ENCODE measurements at places on chromosomes 12 and 14.
A peak's percentile ranks its signal among the peaks of the same experiment; 100 is the strongest.

DNA sequence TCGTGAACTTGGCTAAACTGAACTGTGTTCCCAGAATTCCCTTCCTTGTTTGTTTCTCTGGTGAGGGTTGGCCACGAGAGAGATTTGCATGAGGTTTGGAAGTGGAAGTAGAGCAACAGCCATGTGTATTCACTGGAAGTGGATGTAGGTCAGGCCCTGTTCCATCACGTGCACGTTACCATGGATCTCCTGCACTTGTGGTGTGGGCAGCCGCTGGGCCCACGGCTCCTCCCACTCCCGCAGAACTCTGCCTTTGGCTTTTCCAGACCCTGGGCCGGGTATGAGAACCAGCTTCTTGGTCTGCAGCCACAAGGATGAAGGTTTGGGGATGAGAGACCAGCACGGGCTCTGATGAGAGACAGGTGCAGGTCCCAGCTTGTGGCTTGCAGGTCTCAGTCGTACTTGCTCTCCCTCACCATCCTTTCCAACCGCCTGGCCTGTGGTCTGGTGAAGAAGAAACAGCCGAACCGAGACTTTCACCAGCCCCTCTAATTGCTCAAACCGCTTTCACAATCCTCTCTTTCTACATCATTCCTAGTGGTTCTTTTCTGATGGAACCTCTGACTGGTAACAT, 94.9 kb downstream of the DUSP16 start:
- H3K36me3 ChIP-seq = peaks cover 31% of the 10 kb centered on the region
- H3K4me3 ChIP-seq = no peak overlapping the region
- DNase-seq = no peak
- H3K4me1 ChIP-seq = peaks cover 42% of the 10 kb centered on the region
- H3K27ac ChIP-seq = peak overlapping the region; percentile 87

DNA sequence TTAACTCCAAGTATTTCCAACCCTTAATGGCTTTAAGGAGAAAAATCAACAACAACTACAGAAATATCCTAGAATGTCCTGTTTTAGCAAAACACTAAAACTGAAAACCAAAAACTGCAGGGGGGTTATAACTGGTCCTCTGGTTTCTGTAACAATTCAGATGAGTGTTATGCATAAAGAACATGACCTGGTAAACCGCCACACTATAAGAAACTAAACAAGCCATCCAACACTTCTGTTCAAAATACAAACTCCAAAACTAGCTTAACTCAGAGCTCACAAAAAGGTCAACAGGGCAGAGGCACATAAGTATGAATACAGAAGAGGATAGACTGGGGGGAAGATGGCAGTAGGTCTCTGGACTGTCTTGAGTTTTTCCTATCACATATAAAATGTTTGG, 38.0 kb downstream of the HECTD4 start:
- peak overlapping the region; percentile 25 for H3K27ac ChIP-seq
- H3K4me1 ChIP-seq = peaks cover 60% of the 10 kb centered on the region
- H3K36me3 ChIP-seq = peaks cover 2% of the 10 kb centered on the region
- H3K27me3 ChIP-seq = no peaks in the 10 kb centered on the region
- DNase-seq = no peak
- no peak overlapping the region for H3K4me3 ChIP-seq

DNA sequence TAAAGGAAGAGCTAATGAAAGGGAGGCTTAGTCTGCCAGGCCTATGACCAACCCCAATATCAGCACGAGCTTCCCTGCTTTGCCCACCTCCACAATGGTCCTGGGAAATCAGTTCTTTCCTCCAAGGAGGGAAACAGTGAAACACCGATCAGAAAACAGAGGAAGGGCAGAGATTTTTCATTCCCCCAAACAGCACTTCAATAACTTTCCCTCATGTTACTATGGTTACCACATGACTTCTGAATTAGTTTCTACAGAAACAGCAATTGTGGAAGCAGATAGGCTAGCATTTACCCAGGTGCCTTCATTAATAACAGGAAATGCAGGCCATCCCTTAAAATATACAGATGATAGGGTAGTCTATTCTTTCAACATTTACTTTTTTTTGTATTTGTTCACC, 35.9 kb downstream of the TRIM9 start:
- H3K4me3 ChIP-seq = no peak overlapping the region
- H3K36me3 ChIP-seq = no peaks in the 10 kb centered on the region
- H3K27ac ChIP-seq = no peak overlapping the region
- no peaks in the 10 kb centered on the region for H3K4me1 ChIP-seq

- H3K4me3 ChIP-seq = no peak overlapping the region
- DNase-seq = no peak
- H3K27ac ChIP-seq = no peak overlapping the region
- no peaks in the 10 kb centered on the region for H3K4me1 ChIP-seq
Measured at GRCh38 chr12:116426391-116427136, 132.6 kb upstream of the MAP1LC3B2 start.

DNA sequence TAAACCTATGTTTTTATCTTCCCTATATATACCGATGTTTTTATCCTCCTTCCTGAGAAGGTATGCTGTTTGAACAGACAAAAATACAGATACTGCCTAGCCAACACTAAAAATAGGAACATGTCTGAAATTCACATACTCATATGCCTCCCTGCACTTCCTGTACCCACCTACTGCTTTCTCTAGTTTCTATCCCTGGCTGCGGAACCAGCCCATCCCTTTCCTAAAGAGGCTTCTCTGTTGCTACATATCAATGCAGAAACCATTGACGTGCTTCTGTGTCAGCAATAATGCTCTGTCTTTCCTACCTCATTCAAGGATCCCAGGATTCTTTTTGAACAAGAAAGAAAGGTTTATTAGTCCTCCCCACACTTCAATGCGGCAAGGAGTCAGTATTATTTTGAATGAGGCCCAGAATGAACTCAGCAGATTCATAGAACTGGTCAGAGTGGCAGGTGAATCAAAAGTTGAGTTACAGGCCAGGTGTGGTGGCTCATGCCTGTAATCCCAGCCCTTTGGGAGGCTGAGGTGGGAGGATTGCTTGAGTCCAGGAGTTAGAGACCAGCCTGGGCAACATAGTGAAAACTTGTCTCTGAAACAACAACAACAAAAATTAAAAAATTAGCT, 67.8 kb upstream of the NAP1L1 start:
- no peak overlapping the region for H3K27ac ChIP-seq
- H3K4me3 ChIP-seq = no peak overlapping the region
- DNase-seq = no peak
- no peaks in the 10 kb centered on the region for H3K4me1 ChIP-seq

DNA sequence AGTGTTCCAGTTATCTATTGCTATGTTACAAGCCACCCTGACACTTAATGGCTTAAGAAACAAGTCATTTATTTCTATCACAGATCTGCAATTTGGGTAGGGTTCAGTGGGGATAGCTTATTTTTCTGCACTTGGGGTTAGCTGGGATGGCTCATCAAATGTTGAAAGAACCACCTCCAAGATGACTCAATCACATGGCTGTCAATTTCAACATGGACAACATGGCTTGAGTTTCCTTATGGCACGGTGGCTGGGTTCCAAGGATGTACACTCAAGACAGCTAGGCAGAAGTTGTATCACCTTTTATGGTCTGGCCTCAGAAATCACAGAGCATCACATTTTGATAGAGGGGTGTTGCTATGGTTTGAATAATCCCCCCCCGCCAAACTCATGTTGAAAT, 24.5 kb upstream of the IGF1 start:
- no peak for DNase-seq
- H3K4me3 ChIP-seq = no peak overlapping the region
- no peaks in the 10 kb centered on the region for H3K4me1 ChIP-seq
- no peaks in the 10 kb centered on the region for H3K36me3 ChIP-seq

DNA sequence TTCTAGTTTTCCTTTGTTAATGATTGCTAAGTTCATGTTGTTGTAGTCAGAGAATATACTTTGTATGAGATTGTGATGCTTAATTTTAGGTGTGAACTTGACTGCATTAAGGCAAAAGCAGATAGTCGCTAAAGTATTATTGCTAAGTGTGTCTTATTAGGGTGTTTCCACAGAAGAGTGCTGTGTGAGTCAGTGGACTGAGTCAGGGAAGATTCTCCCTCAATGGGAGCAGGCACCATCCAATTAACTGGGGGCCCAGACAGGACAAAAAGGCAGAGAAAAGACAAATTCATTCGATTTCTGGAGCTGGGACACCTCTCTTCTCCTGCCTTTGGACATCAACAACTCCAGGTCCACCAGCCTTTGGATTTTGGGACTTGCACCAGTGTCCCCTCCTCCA, 48.5 kb downstream of the BAZ1A start:
- H3K27me3 ChIP-seq = no peaks in the 10 kb centered on the region
- DNase-seq = no peak
- H3K36me3 ChIP-seq = peaks cover 50% of the 10 kb centered on the region
- H3K4me1 ChIP-seq = peaks cover 22% of the 10 kb centered on the region
- H3K4me3 ChIP-seq = no peak overlapping the region

DNA sequence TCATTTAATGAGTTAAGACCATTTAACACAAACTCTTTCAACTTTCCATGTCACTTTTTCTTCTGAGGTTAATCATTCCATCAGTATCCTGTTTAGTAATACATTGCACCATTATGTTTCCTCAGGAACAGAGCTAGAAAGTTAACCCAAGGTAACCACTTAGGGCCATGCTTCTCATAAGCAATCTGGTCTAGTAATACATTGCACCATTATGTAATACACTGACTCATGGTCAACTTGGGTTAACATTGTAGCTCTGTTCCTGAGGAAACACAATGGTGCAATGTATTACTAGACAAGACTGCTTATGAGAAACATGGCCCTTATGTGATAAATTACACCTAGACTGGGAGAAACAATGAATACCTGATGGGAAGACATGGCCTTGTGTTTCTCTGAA, 21.7 kb downstream of the ERH start:
- H3K4me3 ChIP-seq = no peak overlapping the region
- H3K27ac ChIP-seq = no peak overlapping the region
- DNase-seq = no peak

GRCh38 chr14:104520620-104521410, 58.7 kb upstream of the C14orf180 start:
- H3K4me1 ChIP-seq = no peaks in the 10 kb centered on the region
- no peaks in the 10 kb centered on the region for H3K36me3 ChIP-seq
- H3K27me3 ChIP-seq = no peaks in the 10 kb centered on the region
- no peak overlapping the region for H3K4me3 ChIP-seq
- H3K27ac ChIP-seq = no peak overlapping the region
- DNase-seq = no peak

DNA sequence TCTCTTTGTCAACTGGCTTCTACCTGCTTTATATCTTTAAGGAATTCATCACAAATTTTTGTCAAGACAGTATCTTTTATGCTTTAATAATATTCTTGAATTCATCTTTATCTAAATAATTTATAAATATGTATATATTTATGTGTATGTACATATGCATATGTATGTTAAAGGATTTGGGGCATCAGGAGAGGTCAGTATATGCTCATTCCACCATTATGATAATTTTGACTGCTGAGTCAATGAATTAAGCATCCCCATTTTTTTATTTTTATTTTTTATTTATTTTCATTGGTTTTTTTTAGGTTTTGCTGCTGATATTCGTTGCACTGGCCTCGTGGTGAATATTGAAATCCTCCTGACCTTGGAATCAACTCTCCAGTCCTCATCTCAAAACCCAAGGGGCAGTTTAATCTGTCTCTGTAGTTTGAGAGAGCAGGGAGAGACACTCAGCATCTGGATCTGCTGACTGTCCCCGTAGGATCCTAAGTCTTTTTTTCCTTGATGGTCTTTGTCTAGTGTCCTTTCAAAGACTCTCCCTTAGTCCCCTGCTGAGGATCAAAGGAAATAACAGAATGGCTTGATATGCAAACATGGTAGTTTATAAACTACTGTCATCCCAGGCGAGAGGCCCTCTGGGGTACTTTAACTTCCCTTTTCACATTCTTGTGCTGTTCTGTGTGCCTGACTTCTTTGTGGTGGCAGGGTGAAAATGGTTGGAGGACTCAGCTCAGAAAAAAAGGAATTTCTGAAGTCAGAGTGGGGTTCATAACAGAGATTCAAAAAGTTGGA, 218.7 kb downstream of the DIO2 start:
- no peaks in the 10 kb centered on the region for H3K36me3 ChIP-seq
- H3K27ac ChIP-seq = no peak overlapping the region
- no peak overlapping the region for H3K4me3 ChIP-seq
- no peak for DNase-seq
- H3K4me1 ChIP-seq = no peaks in the 10 kb centered on the region

- no peaks in the 10 kb centered on the region for H3K4me1 ChIP-seq
- DNase-seq = no peak
- no peak overlapping the region for H3K27ac ChIP-seq
- no peaks in the 10 kb centered on the region for H3K27me3 ChIP-seq
- no peaks in the 10 kb centered on the region for H3K36me3 ChIP-seq
Measured at GRCh38 chr12:64178122-64178521, 44.0 kb downstream of the KICS2 start.

DNA sequence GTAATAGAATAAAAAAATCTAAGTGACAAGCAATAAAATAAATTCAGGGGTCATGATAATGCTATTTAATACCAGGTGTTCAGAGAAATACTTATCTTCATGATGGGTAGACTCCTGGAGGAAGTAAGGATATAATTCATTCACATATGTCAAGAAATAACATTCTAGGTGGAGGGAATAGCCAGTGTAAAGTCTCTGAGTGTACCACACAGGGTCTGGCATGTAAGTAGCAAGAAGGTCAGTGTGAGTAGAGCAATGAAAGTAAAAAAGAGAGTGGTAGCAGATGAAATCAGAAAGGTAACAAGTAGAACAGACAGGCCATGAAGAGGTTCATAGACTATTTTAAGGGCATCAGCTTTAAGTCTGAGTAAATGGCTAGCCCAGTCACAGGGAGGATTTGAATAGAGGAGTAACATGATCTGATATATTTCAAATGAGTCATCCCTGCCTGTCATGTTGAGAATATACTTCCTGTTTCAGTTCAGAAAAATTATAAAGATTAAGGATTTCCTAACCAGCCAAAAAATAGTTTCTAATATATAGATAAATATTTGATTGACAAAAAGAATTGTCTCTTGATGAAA, 519.9 kb downstream of the C12orf50 start:
- H3K4me1 ChIP-seq = no peaks in the 10 kb centered on the region
- H3K4me3 ChIP-seq = no peak overlapping the region
- H3K27me3 ChIP-seq = no peaks in the 10 kb centered on the region
- H3K27ac ChIP-seq = no peak overlapping the region
- DNase-seq = no peak
